ENCODE measurements at places on chromosomes 7 and 10. TPM values are rescaled to one million over a fixed set of nuclear protein-coding genes. Genes with fewer than 3 reads are reported as not detected.

- no peaks in the 10 kb centered on the region for H3K36me3 ChIP-seq
- no peak overlapping the region for H3K4me3 ChIP-seq
- no peaks in the 10 kb centered on the region for H3K4me1 ChIP-seq
- H3K27me3 ChIP-seq: peaks cover 24% of the 10 kb centered on the region
- no peak overlapping the region for H3K27ac ChIP-seq
- DNase-seq: no peak
These were observed 148.8 kb upstream of the NPY start for GRCh38 chr7:24135003-24135817.

DNA sequence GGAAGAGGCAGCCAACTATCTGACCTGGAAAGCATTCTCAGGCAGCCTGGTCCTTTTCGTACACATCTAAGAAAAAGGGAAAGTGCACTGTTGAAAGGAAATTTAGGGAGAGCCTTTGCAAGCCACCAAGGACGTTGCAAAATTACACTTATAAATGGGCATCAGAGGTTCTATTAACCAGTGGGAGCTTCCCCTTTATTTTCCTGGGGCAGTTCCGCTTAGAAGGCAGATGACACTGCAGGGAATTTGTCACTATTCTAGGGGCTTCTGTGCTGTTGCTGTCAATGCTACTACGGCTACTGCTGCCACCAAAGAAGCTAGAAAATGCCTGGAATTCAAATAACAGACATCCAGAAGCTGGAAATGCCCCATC, 79.6 kb upstream of the AUTS2 start:
- no peak overlapping the region for H3K4me3 ChIP-seq
- no peak overlapping the region for H3K27ac ChIP-seq
- H3K36me3 ChIP-seq: no peaks in the 10 kb centered on the region
- DNase-seq: no peak

DNA sequence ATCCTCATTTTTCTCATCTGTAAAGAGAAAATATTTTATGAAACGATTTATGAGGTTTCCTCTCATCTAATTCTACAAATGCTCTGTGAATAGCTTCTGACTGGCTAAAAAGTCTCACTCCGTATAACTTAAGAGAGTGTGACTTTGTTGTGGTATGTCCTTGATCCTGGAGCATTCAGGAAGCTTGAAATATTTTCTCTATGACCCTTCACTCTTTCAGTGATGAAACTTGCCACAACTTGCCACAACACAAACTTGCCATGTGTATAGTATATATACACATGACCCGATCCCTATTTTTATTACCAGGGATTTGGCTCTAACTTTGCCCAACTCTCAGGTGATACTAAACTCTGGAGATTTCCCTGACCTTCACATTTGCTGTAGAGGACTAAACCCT, 74.1 kb downstream of the TES start:
- H3K36me3 ChIP-seq: no peaks in the 10 kb centered on the region
- no peaks in the 10 kb centered on the region for H3K4me1 ChIP-seq
- no peak for DNase-seq
- peaks cover 15% of the 10 kb centered on the region for H3K27me3 ChIP-seq
- H3K4me3 ChIP-seq: no peak overlapping the region

GRCh38 chr10:88592906-88593305, 6.3 kb downstream of the LIPJ start:
- no peak overlapping the region for H3K27ac ChIP-seq
- H3K4me3 ChIP-seq: no peak overlapping the region
- H3K27me3 ChIP-seq: no peaks in the 10 kb centered on the region
- DNase-seq: no peak
- H3K4me1 ChIP-seq: peaks cover 2% of the 10 kb centered on the region

- peaks cover 2% of the 10 kb centered on the region for H3K27me3 ChIP-seq
- H3K4me1 ChIP-seq: peaks cover 5% of the 10 kb centered on the region
- H3K4me3 ChIP-seq: no peak overlapping the region
These were observed 8.4 kb downstream of the ATP6V1F start for GRCh38 chr7:128871050-128871449.

DNA sequence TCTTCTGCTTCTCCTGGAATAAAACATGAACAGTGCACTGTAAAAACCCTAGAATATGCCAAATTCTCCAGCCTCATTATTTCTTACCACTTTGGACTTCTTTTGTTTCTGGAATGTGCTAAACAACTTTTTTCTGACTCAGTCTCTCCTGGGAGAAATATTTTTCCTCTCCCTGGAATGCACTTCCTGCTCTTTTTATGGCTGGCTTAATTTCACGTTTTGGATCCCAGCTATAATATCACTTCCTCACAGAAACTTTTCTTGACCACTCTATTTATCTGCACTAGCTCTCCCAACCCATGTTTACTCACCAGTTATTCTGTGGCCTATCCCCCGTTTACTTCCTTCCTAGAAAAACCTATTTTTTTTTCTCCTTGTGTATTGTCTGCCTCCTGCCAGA, 26.7 kb downstream of the ABCB5 start:
- no peaks in the 10 kb centered on the region for H3K36me3 ChIP-seq
- DNase-seq: no peak
- H3K4me3 ChIP-seq: no peak overlapping the region
- no peaks in the 10 kb centered on the region for H3K4me1 ChIP-seq
- H3K27me3 ChIP-seq: peaks cover 10% of the 10 kb centered on the region

DNA sequence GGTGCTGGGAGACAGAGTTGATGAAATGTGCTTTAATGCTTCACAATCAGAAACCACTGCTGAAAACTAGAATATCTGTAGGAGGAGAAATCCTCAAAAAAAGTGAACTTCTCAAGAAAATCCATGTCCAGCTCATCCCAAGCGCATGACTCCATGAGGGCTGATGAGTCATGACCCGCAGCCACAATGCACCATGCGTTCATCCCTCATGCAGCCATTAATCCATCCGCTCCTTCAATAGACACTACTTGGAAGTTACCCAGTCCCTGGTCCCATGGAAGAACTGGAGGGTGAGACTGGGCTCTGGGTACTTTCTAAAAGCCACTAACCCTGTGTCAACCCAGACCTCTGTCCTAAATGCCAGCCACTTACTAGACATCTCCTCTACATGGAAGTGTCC, 24.4 kb downstream of the TMEM273 start:
- no peak overlapping the region for H3K4me3 ChIP-seq
- H3K4me1 ChIP-seq: peaks cover 13% of the 10 kb centered on the region
- no peak overlapping the region for H3K27ac ChIP-seq
- DNase-seq: no peak

DNA sequence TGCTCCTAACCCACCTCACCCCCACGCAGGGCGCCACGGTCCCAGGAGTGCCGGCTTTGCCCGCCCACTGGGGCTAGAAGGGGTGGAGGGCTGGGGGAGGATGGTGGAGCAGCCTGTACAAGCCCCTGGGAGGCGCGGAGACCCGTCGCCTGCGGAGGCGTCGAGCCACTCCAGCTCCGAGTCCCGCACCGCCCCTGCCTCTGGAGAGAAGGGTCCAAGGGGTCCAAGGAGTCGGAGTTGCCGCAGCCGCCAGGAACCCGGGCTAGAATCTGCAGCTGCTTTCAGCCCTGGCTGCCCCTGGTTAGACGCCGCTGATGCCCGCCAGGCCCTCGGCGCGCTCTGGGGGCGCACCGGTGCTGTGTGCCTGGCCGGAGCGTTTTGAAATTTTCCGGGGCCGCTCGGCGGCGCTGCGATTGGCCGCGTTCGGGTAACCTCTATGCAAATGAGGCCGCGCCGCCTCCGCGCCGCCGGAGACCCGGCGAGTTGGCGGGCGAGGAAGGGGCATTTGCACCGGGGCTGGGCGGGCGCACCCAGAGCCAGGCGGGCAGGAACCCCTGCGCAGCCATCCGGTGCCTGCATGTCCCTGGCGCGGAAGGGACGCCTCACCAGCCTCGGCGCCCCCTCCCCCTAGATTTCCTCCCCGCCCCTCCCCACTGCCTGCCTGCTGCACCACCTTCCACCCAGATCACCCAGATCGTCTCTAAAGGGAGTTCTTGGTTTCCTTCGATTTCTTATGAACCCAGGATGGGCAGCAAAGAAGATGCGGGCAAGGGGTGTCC, at the start of gene HMX2:
TSS of gene HMX2 (plus strand) at position 502 of the 779 bp plus-strand sequence. CDS start at position 745, 243 bp downstream.
- peak within 1 kb of the TSS; percentile 60 for H3K4me3 ChIP-seq
- peaks cover 2% of the 10 kb centered on the region for H3K36me3 ChIP-seq
- H3K27me3 ChIP-seq: peaks cover 54% of the 10 kb centered on the region
- DNase-seq: peak; percentile 73
- H3K4me1 ChIP-seq: peaks cover 69% of the 10 kb centered on the region

- no peak overlapping the region for H3K4me3 ChIP-seq
- peaks cover 16% of the 10 kb centered on the region for H3K4me1 ChIP-seq
- DNase-seq: no peak
- no peaks in the 10 kb centered on the region for H3K36me3 ChIP-seq
- no peak overlapping the region for H3K27ac ChIP-seq
- peaks cover 7% of the 10 kb centered on the region for H3K27me3 ChIP-seq
These were observed 1.3 kb upstream of the ZCCHC24 start for GRCh38 chr10:79446758-79447084.

GRCh38 chr10:14673189-14673861, 101.4 kb downstream of the FAM107B start:
- no peak overlapping the region for H3K27ac ChIP-seq
- H3K36me3 ChIP-seq: no peaks in the 10 kb centered on the region
- peaks cover 6% of the 10 kb centered on the region for H3K4me1 ChIP-seq
- no peak overlapping the region for H3K4me3 ChIP-seq
- H3K27me3 ChIP-seq: no peaks in the 10 kb centered on the region

GRCh38 chr10:92656266-92656961, 33.3 kb upstream of the HHEX start:
- H3K4me3 ChIP-seq: no peak overlapping the region
- no peaks in the 10 kb centered on the region for H3K27me3 ChIP-seq
- H3K27ac ChIP-seq: no peak overlapping the region
- H3K36me3 ChIP-seq: peaks cover 27% of the 10 kb centered on the region
- H3K4me1 ChIP-seq: no peaks in the 10 kb centered on the region

GRCh38 chr10:114754445-114755320, 66.9 kb upstream of the FHIP2A start:
- no peak overlapping the region for H3K4me3 ChIP-seq
- H3K27ac ChIP-seq: no peak overlapping the region
- peaks cover 8% of the 10 kb centered on the region for H3K27me3 ChIP-seq

GRCh38 chr10:68327889-68328786, 3.7 kb upstream of the HNRNPH3 start:
- peaks cover 23% of the 10 kb centered on the region for H3K4me1 ChIP-seq
- H3K27ac ChIP-seq: peak overlapping the region; percentile 70
- H3K36me3 ChIP-seq: peaks cover 9% of the 10 kb centered on the region
- H3K4me3 ChIP-seq: peak overlapping the region; percentile 34
- H3K27me3 ChIP-seq: no peaks in the 10 kb centered on the region

- H3K4me1 ChIP-seq: peaks cover 49% of the 10 kb centered on the region
- DNase-seq: no peak
- peak overlapping the region; percentile 53 for H3K27ac ChIP-seq
These were observed 146.9 kb upstream of the KLF6 start for GRCh38 chr10:3931901-3932300.

GRCh38 chr7:123929107-123929506, 4.1 kb downstream of the SPAM1 start:
- H3K27me3 ChIP-seq: peaks cover 11% of the 10 kb centered on the region
- no peaks in the 10 kb centered on the region for H3K4me1 ChIP-seq
- H3K27ac ChIP-seq: no peak overlapping the region
- DNase-seq: no peak

MUC12 gene
- total RNA-seq: 0.34 TPM

LSM5 gene
- total RNA-seq: 75.6 TPM

GJD4 gene
- total RNA-seq: not detected

ASAH2B gene
- total RNA-seq: 10.3 TPM

ANKRD61 gene
- total RNA-seq: 0.19 TPM

OGDHL gene
- 0.73 TPM for total RNA-seq

TNS3 gene
- 0.11 TPM for total RNA-seq

GIMAP7 gene
- 34.5 TPM for total RNA-seq

PITX3 gene
- total RNA-seq: 0.66 TPM

OR2A12 gene
- not detected for total RNA-seq

TACC2 gene
- total RNA-seq: not detected

Measured in activated CD4-positive, alpha-beta T cell treated with anti-CD3 and anti-CD28 coated beads for 36 hours (primary cell).